ENCODE measurements at places on chromosomes 5 and 9.

DNA sequence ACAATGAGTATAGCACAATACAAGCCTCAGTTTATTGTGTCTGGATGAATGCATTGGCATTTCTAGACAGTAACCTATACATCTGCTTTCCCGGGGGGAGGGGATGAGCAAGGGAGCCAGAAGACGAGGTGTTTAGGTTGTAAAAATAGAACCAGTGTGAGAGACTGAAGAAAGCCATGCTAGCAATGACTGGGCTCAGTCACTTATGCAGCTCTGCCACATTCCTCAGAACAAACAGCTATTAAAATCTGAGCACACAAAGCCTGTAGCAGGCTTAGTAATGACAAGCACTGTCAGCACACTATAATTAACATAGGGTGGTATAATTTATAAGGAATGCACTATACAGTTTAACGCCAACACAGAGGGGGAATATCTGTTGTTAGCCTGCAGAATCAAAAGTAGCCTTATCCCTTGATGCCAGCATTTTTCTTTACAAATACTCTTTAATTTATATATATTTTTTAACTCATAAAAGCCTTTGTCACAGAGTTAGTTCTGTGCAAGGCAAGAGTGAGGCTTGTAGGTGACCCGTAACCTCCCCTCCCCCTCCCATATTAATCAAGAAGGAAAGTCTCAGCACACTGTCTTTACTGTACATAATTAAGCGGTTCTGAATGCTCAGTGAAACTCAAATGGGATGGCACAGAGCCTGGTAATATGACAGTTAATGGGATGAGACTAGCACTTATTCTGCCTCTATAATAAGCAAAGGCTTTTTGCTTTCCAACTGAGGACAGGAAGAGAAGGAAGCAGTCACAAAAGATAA lies 295.4 kb downstream of the CSNK1G3 start:
- DNase-seq, result no peak

- no peak for DNase-seq
Measured at GRCh38 chr5:129474544-129474943, 14.4 kb downstream of the ADAMTS19 start.

DNA sequence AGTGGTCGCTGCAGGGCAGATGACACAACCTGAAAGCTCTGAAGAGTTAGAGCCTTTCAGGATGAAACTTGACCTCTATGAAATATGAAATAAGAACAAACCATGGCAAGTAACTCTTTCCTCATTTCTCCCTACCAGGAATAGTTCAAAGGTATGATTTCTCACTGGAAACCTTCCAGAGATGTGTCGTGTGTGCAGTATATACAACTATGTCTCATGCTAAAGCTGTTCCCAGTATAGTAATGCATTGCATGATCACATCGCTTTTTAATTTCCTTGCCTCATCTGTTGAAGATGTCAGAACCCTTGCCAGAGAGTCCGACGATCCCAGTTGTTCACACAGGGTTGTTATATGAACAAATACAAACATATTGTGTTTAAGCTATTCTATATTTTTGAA lies 45.8 kb upstream of the RGMB start:
- no peak for DNase-seq

DNA sequence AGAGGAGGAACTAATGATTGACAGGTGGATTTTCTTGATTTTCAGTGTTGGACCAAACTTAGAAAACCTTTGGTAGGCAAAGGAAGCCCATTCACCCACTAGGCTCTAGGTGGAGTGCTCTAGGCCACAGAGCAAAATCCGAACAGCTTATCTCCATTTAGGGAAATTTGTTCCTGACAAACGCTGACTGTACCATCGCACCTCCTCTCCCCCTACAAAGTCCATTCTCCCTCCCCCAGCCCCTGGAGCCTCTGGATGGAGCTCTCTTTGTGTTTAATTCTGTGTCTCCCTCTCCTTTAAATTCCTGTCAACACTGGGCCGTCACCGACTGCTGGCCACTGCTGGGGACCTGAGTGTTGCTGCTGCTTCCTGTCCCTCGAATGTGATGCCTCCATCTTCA lies 350.1 kb upstream of the IRX2 start:
- DNase-seq, result no peak

DNA sequence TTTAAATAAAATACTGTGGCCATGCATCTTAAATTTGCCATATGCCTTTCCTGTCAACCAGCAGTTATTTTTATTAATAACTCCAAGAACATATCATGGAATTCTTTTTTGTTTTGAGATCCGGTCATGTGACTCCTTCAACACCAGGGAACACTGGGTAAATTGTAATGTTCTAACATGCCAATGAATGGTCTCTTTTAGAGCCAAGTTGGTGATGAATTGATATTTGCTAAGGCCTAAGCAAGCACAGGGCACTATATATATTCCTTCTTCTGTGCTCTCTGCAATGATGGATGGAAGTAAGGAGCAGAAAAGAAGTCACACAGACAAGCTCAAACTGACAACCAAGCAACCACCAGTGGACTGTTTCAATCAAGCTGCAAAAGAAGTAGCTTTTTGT lies 124.0 kb downstream of the EFNA5 start:
- DNase-seq, result no peak

DNA sequence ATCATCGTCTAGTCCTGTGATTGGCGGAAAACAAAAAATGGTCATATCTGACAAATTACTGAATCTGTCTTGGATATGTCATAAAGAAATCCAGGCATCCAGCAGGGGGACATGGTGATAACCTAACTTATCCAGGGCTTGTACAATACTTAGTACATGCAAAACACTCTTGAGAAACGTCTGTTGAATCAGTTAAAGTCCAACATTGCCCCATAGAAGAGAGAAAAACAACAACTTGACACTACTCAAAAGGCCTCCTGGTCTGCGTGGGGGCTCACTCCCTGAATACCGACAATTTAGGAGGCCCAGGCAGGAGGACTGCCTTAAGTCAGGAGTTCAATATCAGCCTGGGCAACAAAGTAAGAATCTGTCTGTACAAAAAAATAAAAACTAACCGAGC lies 217.5 kb downstream of the DCP2 start:
- DNase-seq, result no peak

All from right kidney (tissue), 9 donors.